ENCODE measurements at places on chromosomes 12 and 14.
A peak's percentile ranks its signal among the peaks of the same experiment; 100 is the strongest.

DNA sequence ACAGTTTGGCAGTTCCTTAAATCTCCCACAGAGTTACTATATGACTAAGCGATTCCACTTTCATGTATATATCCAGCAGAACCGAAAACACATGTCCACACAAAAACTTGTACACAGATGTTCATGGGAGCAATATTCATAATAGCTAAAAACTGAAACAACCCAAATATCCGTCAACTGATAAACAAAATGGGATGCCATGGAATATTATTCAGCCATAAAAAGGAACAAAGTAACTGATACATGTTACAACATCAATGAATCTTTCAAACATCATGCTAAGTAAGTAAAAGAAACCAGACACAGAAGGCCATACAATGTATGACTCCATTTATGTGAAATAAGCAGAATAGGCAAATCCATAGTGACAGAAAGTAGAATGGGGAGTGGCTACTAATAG lies 80.2 kb upstream of the GPHB5 start:
- DNase-seq = no peak

- peak; percentile 24 for DNase-seq
Observed at GRCh38 chr14:70642303-70643235, 853 bp downstream of the TTC9 start.

DNA sequence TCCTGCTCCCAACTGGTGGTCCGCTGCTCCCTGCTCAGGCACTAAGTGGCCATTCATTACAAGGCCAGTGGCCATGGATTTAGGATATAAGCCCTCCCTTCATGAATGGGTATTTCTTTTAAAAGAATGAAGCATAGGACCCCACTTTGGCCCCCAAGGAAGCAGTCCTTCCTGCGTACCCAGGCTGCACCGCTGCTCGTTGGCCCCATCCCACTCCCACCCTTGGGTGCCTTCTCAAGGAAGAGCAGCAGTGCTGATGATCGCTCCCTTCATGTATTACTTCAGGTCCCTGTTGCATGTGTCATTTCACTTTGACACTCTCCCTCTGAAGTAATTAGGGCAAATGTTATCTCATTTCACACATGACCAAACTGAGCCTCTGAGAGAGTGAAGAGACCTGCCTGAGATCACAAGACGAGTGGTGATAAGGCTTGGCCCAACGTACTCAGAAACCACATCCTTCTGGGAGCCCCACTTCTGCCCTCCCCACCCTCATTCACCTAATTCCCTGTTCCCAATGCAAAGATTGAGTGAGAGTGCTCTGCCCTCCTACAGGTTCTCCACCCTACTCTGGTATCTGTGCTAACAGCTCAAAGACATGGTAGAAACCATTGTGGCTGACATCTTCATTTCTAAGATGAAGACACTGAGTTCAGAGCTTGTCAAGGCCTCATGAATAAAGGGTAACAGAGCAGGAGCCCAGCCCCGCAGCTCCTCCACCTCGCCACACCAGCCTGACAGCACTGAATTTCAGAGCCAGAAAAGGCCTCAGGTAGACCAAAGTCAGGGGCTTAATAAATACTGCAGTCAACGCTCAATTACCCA lies 10.3 kb upstream of the KRT2 start:
- DNase-seq = no peak

GRCh38 chr12:130744274-130744673 lies 28.2 kb upstream of the RIMBP2 start:
- no peak for DNase-seq

GRCh38 chr14:39154594-39155189 lies 15.4 kb downstream of the TRAPPC6B start:
- no peak for DNase-seq

DNA sequence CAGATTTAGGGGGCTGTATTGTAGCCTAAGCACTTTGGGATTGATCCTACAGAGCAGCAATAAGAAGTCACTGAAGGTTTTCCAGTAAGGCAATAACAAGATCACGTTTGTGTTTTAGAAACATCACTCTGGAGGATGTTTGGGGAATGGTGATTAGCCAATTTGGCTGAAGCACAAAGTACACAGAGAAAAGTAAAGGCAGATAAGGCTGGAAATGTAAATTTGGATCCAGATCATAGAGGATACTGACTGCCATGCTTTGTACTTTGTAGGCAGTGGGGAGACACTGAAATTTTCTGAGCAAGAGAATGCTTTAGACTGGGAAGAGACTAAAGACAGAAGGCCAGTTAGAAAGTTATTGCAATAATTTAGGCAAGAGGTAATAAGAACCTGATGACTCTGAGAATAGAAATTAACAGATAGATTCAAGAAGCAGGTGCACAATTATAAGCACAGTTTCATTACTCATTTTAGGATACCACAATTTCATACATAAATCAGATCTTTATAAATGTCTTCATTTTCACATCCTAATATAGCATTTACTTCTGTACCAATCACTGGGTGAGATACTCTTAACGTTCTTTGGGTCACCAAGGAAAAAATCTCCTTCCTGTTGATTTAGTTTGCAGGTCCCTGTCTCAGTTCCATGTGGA lies 314.5 kb upstream of the GARIN6 start:
- DNase-seq = no peak

DNA sequence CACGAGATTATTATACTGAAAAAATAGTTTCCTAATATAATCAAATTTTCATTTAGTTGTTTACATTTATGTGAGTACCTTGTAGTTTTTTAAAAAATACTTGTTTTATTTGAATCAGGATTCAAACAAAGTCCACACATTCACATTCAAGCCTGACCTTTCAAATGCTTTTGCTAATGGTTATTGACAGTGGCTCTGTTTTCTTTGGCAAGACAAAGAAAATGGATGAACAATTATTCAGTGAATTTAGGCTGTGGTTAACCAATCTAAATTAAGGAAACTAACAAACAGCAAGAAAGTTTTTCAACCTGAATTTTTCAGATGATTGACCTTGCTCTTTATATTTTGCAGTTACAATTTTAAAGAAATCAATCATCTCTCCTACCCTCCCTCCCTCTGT lies 9.7 kb downstream of the SLC4A8 start:
- no peak for DNase-seq

DNA sequence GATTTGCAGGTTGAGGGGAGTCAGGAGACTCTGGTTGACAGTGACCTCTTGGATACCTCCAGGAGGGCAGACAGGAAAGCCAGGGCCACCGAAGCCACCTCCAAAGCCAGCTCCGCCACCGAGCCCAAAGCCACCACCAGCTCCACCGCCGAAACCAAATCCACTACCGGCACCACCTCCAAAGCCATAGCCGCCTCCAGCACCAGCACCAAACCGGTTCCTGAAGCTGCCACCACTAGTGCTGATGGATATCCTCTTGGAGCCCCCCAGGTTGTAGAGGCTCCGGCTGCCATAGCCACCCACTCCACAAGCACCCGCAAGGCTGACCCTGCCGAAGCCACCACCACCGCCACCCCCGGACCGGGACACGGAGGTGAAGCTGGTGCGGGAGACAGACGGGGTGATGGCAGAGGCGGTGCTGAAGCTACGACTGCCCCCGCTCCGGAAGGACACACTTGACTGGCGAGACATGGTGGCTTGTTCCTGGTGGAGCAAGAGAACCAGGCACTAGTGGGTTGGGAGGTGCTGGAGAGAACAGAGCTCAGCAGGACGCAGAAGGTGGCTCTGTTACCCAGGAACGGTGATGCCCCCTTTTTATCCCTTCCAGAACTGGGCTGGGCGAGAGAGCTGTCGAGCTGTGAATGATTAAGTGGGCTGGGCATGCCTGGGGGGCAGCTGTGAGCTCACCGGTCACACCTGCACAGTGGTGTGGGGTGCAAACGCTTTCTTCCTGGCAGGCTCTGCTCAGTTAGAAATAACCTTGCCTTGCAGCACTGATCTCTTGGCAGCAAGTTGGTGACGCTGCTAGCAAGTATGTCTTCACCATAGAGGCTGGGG lies at the start of gene KRT5:
TSS of gene KRT5 (minus strand) at position 569 of the 837 bp plus-strand sequence. CDS start at position 471, 98 bp downstream.
- no peak for DNase-seq

GRCh38 chr12:51980051-51980808 lies 26.5 kb upstream of the TAMALIN start:
- DNase-seq = peak; percentile 75

DNA sequence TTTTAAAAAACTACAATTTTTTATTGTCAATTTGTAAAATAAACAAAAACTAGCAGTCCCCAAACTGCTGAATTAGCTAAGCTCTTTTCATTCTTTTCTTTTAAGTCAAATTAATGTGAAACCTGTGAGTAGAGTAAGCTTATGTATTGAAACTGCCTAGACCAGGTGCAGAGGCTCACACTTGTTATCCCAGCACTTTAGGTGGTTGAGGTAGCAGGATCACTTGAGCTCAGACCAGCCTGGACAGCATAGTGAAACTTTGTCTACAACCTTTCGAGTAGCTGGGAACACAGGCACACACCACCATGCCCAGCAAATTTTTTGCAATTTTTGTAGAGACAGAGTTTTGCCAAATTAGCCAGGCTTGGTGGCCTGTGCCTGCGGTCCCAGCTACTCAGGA lies 26.4 kb downstream of the SCFD1 start:
- no peak for DNase-seq

GRCh38 chr12:4506870-4507269 lies 31.8 kb upstream of the RAD51AP1 start:
- peak; percentile 40 for DNase-seq

DNA sequence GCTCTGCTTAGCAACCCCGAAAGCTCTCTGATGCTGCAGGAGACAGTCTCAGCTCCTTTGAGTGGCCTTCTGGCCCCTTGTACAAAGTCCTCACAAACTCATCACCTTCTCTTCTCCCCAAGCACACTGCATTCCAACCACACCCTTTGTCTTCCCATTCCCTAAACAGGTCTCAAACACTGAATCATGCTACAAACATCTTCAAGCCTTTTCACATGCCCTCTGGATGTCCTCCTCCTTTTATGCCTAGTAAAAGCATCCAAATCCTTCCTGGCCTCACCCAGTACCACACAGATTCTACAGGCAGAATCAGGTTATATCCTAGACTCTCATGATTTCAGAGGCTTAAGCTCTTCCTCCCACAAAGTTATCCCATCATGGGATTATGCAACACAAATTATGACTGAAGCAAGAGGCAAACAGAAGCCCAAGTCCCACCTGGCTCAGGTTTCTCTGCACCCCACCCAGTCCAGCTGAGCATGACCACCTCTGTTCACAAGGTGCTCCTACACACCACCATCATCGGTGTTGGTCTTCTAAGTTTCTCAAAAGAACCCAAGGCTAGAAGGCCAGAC lies 61.4 kb upstream of the PCED1B start:
- no peak for DNase-seq

DNA sequence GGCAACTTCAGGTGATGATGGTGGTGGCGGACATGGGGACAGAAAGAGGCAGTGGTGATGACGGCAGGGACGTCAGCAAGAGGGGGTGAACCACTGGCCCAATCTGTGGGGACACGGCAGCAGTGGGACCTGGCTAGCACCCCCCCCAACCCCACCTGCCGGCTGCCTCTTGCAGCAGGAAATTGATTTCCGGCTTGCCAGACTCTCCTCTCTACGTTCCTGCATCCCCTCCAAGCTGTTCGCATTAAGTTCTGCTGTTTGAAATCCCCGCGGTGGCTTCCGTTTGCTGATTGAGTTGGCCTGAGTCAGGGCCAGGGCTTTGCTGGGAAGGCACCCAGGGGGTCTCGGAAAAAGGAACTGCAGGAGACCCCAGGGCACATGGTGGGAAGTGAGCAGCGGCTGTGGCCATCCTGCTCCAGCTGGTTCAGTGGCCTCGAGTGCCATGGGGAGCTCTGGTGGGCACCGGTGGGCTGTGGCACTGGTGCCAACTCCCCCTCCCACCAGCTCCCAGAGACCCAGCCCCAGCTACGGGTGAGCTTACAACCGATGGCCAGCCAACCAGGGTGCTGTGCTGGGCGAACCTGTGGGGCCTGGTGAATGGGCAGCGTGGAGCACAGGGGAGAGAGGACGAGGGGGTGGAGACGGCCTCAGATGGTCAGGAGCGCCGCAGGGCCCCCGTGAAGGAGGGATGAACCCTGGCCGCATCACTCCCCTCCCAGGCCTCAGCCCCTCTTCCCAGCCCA lies 14.6 kb upstream of the NUDT14 start:
- DNase-seq = no peak

DNA sequence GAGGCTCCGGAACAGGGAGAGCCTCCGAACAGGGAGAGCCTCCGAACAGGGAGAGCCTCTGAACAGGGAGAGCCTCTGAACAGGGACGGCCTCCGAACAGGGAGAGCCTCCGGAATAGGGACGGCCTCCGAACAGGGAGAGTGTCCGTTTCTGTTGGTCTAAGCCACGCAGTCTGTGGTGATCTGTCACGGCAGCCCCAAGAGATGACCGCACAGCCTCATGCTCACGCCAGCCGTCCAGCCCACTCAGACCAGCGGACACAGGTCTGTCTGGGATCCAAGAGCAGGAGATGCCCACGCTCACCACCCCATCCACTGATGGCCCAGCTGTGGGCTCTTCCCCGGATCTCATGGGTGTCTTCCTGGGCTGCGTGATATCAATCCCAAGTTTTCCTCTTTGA lies 33.3 kb downstream of the GALNT9 start:
- DNase-seq = no peak

- DNase-seq = no peak
Observed at GRCh38 chr12:130649101-130650045, 66.7 kb downstream of the RIMBP2 start.

DNA sequence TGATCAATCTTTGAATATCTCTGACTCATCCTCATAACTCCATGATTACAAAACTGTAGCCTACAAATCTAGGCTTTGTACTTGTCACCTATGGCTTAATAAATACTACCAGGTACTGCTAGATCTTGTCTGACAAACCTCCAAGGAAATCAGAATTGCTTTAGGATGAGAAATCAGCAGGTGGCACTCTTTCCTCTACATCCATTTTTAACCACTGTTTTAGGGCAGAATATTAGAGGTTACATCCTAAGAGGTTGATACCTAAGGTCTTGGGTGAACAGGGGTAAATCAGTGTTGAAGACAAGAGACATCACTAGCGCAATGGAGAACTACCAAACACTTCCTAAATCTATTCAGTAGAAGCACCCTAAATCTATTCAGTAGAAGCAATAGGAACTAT lies 63.1 kb upstream of the SOX5 start:
- no peak for DNase-seq

GRCh38 chr12:2919249-2919648 lies 28.6 kb downstream of the TULP3 start:
- no peak for DNase-seq

GRCh38 chr12:79655036-79655435 lies 35.7 kb downstream of the PAWR start:
- DNase-seq = no peak

- no peak for DNase-seq
Observed at GRCh38 chr14:98840091-98840490, 431.9 kb downstream of the BCL11B start.

DNA sequence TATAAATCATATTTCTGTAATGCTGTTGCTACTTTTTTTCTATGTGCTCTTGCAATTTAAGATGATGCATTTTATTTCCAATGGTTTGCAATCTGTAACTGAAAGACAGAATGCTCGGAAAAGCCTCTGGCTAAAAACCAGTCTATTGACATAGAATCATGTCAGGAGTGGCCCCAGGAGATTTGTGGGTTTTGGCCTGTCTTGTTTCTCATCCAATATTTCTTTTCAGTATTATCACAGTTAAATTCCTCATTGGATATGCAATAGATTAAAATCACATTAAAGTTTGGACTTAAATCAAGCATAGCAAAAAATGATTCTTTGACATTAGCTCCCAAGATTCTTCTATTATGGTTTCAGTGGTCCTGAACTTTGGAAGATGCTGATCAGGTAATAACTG lies 19.1 kb upstream of the SLC38A2 start:
- DNase-seq = no peak

Measured in CD4-positive, alpha-beta T cell treated with Interleukin-1 beta for 1 hour (primary cell).